ENCODE measurements at places on chromosomes 6 and 20.
A peak's percentile ranks its signal among the peaks of the same experiment; 100 is the strongest.

GRCh38 chr20:3218307-3218988, 9.2 kb downstream of the ITPA start:
- no peak for DNase-seq

DNA sequence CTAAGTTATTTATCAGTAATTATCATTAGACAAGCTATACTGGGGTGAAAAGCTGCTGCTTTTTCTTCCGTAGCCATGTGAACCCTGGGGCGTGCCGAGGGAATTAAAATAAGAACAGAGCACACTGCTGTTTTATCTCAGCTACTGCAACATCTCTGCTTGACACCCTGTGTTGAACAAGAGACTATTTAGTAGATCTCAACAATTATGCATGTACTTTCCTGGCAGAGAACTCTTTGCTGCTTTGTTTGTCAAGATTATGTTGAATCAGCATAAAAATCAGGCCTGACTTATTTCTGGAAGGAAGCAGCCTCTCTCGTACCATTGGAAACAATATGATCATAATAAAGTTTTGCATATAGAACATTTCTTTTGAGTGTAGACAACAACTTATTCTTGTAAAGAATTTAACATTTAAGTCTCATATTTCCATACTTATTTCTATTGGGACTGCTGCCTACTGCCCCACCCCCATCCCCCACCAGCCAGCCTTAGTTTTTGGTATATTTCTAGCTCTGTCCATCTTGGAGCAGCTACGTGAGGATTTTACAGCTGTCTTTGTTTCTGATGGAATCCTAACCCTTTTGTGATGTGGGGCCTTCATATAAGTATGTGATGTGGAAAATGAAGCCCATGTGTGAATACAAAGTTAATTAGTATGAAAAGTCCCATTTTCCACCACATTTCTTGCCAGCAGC, 1011.4 kb downstream of the KIF16B start:
- no peak for DNase-seq

DNA sequence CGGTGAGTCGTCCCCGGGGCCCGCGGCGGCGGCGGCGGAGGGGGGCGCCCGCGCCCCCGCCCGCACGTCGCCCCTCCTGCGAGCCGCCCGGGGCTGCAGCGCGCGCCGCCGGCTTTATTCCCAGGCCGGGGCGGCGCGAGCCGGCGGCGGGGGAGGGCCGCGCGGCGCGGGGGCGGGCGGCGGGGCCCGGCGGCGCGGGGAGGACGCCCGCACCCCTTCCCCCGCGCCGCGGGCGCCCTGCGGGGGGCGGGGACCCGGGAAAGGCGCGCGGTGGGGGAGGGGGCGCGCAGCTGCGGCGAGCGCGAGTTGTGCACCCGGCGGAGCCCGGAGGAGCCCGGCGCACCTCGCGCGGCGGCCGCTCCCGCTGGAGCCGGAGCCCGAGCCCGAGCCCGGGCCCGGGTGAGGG, 646 bp downstream of the HMGA1 start:
- no peak for DNase-seq

- peak; percentile 70 for DNase-seq
Measured at GRCh38 chr20:38222231-38222922, 38.2 kb downstream of the KIAA1755 start.

GRCh38 chr6:37309046-37309445, 44.7 kb upstream of the RNF8 start:
- no peak for DNase-seq

GRCh38 chr20:48236000-48236970, 451.0 kb upstream of the SULF2 start:
- DNase-seq: no peak

DNA sequence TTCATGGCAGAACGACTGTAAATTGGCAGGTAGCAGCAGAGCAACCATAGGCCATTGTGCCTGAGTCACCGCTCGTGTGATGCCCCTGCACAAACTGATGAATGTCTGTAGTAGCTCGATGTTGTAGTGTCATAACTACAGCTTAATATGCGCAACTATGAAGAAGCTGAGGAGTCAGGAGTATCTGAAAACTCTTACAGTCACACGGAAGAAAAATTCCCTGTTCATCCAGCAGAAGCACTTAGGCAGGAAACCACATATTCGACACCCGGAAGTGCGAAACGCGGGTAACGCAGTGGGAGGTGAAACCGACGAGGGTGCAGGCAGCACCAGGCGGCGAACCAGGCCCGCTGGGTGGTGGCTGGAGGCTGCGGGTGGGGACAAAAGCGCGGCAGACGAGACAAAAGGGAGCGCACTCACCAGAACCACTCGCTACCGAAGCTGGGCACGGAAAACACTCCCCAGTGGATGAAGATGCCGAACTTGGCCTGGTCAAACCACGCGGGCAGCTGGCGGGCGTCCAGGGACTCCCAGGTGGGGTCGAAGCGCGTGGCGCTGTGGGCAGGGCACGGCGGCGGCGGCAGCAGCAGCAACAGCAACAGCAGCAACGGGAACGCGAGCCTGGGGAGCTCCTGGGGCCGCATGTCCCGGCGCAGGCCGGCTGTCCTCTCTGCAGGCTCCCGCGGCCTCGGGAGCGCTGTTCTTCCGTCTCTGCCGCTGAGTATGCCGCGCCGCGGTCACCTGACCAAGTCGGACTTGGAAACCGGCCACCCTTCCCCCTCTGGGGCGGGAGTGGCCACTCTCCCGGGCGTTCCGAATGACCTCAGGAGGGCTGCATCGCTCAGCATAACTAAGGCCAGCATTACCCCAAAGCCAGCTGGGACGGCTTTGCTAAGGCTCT, at the start of gene FUCA2:
Gene FUCA2 (minus strand): TSS at position 730 of the 901 bp plus-strand sequence. CDS start 86 bp downstream, at position 644.
- DNase-seq: peak; percentile 92

- no peak for DNase-seq
Measured at GRCh38 chr6:122797537-122797936, 8.5 kb downstream of the SMPDL3A start.

GRCh38 chr20:8587251-8587650, 455.2 kb downstream of the PLCB1 start:
- DNase-seq: no peak

GRCh38 chr6:69868961-69869360, 2.6 kb downstream of the COL19A1 start:
- DNase-seq: no peak

DNA sequence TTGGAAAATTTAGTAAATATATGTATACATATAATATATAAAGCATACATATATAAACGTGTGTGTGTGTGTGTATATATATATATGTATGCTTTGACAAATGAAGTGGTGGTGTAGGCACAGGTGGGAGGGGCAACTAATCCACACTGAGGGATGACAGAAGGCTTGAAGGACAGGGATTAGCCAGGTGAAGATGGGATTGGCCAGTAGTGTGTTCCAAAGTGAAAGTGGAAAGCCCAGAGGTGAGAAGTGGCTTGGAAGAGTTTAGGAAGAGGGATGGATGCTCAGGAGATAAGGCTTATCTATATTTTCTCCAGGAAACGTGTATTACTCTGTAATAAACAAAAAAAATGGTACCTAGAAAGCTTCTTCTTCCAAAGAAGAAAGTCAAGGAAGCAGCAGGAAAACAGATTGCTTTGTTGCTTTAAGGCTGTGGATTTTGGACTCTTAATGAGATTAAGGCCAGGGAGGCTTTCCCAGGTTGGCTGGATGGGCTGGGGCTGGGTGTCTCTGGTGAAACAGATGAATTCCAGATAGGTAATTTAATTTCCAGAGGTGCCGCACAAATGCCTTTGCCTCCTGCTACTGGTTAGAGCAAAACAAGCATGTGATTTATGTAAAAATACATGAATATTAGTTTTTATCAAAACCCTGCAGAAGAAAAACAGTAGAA, 63.9 kb downstream of the JARID2 start:
- no peak for DNase-seq

- no peak for DNase-seq
Measured at GRCh38 chr6:67300430-67301040, 1334.5 kb upstream of the ADGRB3 start.

DNA sequence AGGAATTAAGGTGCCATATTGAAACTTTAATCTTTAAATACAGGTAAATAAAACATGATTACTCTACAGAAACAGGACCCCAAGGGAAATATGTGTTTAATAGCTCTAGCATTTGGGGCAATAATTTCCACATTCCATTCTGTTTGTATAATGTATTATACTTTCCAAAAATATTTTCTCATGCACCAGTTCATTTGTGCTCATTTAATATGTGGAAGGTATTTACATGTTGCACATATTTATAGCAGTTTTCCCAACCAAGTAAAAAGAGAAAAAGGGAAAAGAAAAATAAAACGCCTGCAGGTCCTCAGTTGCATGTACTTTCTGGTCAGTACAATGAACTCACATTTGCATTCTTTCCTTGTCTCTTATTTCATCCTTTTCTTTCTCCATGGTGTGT, 129.5 kb upstream of the SULF2 start:
- DNase-seq: no peak

DNA sequence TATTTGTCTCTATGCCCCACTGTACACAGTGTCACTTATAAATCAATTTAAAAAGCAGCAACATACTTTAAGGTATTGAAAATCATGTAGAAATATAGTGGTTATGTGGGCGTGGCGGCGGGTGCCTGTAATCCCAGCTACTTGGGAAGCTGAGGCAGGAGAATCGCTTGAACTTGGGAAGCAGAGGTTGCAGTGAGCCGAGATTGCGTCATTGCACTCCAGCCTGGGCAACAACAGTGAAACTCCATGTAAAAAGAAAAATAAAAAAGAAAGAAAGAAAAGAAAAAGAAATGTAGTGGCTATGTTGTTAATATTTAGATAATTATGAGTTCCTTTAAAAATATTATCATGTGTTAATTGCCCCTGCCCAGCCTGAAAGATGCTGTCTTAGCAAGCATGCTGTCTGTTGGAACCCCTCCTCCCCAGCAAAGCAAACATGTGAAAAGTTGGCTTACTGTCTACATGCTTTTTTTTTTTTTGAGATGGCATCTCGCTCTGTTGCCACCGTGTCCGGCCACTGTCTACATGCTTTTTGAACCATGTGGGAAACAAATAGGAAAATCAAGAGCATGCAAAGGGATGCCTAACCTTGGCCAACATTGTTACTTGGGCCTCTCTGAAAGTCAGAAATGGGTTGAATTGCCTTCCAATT, 151.4 kb upstream of the TSHZ2 start:
- DNase-seq: no peak

DNA sequence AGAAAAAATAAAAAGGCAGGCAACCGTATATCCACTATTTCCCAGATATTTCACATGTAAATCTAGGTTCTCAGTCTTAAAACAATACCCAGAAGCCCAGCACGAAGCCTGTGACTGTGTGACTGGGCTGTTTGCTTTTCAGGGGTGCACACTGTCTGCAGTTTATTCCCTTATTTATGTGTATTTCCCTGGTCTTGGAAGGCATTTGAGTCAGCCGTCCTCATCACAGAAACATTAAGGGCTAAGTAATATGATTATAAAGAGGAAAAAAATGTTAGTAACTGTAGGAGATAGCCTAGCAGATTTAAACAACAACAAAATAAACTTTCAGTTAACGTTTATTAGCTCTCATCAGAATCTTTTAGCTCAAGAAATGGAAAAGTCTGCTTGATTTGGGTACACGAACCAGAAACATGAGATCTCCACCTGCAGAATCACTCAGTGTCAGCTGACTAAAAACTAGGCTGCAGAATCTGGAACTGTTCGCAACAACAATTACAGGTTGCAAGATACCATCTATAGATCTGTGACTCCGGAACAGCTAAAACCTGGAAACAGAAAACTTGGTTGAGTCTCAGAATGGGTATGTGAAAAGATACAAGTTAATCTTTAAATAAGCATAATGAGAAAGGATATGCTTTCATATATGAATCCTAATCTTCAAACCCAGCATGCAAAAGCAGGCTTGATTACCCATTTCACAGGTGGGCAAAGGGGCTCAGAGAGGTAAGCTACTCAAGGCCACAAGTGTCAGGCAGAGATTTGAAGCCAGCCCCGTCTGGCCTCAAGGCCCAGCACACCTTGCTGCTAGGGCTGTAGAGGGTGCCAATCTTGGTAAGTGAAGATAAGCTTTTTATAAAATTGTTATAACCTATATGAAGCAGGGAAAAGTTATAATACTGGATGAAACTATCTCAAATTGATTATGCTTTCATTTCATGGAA, 21.1 kb downstream of the GCLC start:
- no peak for DNase-seq

All from M059J (cell line).